ENCODE measurements at places on chromosomes 6 and 20.
A peak's percentile ranks its signal among the peaks of the same experiment; 100 is the strongest.

- DNase-seq = no peak
These were observed 231.0 kb upstream of the EYS start for GRCh38 chr6:65938000-65938399.

DNA sequence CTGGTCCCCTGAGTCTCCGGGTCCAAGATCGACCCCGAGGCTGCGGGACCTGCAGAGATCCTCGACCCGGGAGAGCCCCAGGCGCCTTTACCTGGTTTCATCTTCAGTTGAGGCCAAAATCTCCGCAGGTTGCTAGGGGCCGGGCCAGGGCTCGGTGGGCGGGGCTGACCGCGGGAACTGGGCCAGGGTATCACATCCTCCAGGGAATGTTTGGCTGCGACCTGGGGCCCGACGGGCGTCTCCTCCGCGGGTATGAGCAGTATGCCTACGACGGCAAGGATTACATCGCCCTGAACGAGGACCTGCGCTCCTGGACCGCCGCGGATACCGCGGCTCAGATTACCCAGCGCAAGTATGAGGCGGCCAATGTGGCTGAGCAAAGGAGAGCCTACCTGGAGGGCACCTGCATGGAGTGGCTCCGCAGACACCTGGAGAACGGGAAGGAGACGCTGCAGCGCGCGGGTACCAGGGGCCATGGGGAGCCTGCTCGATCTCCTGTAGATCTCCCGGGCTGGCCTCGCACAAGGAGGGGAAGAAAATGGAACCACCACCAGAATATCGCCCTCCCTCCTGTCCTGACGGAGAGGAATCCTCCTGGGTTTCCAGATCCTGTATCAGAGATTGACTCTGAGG lies 53.8 kb upstream of the POLR1H start:
- DNase-seq = peak; percentile 62

GRCh38 chr20:36213362-36213761 lies 22.9 kb upstream of the AAR2 start:
- no peak for DNase-seq

- DNase-seq = no peak
These were observed 61.4 kb downstream of the CD24 start for GRCh38 chr6:106913111-106913510.

DNA sequence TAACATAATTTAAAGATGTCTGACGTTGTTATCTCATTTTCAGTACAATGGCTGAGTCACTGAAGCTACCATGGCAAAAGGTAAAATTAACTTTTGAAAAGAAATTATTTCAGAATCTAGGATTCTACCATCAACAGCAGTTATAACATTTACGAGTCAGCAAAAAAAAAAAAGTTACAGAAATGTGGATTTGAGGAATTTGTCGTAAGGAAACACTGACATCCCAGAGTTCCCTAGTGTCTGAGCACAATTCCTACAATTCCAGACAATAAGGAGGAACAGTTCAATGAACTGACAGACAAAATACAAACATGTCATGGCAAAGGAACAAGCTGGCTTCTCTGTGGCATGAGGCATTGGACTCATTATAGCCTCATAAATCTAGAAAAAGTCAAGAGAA lies 19.1 kb downstream of the ABRACL start:
- no peak for DNase-seq

DNA sequence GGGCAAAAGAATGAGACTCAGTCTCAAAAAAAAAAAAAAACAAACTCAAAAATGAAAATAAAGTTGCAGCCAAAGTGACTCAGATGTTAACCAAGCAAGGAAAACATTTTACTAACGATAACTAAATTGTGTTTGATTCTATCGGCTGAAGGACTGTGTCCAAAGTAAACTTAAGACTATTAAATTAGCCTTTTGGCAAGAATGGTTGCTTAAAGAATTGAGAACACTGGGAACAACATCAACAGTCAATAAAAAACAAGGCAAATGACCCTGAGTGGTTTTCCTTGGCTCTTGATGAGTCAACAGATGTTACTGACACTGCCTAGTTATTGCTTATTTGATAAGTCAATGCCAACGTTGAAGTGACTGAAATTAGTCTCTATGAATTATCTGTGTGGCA lies 36.7 kb downstream of the POU3F2 start:
- no peak for DNase-seq

GRCh38 chr6:151387175-151387970 lies 4.0 kb downstream of the ZBTB2 start:
- no peak for DNase-seq

DNA sequence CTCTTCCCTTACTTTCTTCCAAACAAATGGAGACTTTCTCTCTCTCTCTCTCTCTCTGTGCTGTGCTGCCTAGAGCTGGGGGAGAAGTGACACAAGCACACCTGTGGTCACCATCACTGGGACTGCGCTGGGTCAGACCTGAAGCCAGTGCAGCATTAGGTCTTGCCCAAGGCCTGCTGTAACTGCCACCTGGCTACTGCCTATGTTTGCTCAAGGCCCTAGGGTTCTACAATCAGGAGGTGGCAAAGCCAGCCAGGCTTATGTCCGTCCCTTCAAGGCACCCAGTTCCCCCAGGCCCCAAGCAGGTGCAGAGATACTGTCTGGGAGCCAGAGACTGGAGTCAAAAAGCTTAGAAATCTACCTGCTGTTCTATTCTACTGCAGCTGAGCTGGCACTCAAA lies 49.4 kb upstream of the TOP1 start:
- no peak for DNase-seq

DNA sequence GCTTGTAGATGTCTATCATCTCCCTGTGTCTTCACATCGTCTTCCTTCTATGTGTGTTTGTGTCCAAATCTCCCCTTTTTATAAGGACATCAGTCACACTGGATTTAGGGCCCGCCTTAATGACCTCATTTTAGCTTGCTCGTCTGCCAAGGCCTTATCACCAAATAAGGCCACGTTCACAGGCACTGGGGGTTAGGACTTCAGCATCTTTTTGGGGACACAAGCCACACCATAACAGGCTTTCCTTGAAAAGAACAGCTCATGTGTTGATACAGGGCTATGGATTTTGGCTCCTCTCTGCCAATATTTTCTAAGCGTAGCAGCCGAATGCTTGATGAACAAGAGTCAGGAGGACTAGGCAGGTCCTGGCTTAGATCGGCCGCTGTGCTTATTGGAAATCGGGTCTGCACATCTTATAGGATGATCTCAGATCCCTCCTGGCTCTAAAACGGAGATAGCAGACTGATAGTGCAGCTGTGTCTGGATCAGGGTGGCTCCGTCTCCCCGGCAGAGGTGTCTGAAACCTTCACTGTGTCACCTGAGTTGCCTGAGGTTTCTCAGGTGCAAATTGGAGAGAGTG lies 16.2 kb upstream of the TMEM181 start:
- no peak for DNase-seq

DNA sequence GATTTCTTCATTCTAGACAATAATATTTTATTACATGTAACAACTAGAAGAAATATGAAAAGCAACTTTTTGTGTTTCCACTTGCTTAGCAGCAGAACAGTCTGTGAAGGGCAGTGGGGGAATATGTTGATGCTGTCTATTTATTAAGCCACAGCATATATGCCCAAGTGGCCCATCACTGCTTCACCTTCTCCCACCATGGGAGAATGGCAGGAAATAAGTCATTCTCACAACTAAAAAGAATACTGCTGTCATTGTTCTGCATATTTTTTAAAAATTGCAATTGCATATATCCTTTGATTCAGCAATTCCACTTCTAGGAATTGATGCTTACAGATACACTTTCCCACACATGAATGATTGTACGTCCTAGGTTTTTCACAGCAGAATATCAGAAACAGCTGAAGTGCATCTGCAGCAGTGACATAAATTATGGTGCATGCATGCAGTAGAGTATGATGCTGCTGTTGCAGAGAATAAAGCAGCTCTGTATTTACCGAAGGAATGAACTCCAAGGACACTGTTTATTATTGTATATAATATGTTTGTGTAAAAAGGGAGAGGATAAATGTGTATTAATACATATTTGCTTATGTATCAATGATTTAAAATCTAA lies 26.8 kb downstream of the KIF3B start:
- no peak for DNase-seq

DNA sequence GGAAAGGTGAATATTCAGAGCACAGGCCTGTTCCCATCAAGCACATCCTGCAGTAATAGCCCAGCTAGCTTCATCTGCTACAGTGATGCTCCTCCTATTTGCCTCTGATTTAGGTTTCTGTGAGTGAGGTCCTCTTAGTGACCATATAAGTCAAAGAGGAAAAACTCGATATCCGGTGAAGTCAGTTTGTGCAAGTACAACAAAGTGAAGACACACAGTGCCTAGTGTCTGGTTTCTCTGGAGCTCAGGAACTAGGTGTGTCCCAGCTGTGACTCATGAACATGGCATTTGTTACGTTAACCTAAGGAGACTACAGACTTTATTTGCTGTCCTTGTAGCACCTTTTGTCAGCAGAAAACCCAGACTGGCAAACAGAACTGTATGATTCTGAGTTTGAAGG lies 33.9 kb downstream of the EDN1 start:
- no peak for DNase-seq

- no peak for DNase-seq
These were observed 31.1 kb downstream of the OSBPL2 start for GRCh38 chr20:62269378-62269777.

- no peak for DNase-seq
These were observed 160.9 kb downstream of the DTNBP1 start for GRCh38 chr6:15501826-15502445.

DNA sequence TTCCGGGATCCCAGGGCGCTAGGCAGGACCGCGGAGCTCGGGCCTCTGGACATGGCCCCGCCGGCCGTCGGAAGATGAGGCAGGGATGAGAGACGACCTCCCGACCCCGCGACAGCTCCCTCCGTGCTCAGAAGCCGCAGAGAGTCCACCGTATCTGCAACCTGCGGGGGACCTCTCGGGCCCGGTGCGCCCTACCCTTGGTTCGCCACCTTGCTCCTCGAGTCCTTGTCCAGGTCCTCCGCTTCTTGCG lies 301 bp downstream of the PPP1R3D start:
- DNase-seq = peak; percentile 63

DNA sequence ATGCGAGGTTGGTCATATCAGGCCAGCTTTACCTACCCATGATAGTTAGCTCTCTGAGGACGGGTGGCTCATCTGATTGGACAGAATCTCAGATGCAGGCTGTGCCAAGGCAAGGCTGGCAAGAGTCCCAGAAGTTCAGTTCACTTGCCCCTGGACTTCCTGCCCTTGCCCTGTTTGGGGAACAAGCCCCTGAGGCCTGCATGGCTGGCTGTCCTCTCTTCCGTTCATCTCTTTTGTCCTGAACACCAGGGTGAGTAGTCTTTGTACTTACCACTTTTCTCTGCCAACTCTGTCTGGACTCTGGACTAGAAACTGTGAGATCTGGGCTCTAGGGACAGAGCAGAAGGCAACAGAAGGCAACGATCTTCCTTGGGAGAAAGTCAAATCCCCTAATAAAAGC lies 769.9 kb downstream of the QKI start:
- DNase-seq = no peak

DNA sequence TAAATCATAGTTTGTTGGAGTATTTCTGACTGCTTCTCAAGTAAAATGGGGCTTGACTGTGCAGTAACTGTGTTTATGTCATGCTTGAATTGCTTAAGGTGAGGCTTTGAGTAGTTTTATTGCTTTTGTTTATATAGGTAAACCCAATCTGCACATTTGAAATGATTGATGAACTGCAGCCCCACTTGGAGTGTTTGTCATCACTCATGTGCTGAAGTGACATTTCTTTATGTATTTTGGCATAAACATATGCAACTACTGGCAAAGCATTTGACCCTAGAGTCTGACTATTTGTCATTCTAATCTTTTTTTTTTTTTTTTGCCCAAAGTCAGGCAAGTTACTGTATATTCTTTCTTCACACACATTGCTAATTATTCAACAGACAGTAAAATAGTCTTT lies 491.4 kb upstream of the POU3F2 start:
- DNase-seq = no peak

DNA sequence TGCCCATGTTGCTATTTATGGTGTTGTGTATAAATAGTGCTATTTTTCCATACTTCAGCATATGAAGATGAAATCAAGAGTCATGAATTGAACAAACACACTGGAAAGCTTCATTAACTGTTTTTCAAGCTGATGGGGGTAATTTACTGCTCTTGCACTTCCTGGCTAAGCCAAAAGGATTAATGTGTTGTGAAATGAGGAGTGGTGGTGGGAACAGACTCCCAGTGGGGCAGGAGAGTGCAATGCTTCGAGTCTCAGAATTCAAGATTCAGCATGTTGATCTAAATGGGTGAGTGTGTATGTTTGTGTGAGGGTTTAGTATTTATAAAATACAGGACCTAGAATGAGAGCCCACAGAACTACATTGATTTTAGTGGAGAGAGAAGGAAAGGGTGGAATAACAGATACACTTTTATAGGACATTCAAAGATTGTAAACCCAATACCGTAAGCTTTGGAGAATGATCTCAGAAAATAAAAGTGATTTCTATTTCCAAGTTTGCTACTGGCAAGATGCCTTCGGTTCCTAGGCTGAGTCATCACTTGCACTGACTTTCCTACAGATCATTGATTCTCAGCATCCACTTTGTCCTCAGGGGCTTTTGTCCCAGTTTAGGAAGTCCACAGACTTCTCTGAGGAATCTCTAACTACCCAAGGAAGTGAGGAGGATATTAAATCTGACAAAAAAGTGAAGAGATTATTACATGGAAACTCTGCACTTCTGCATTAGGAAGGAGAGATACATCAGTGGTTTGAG lies 303.6 kb downstream of the TRDN start:
- no peak for DNase-seq

- no peak for DNase-seq
These were observed 69.9 kb upstream of the ATXN1 start for GRCh38 chr6:16831136-16831535.

- DNase-seq = no peak
These were observed 15.7 kb downstream of the DCBLD1 start for GRCh38 chr6:117498159-117498558.

GRCh38 chr20:48728042-48728825 lies 99.6 kb downstream of the PREX1 start:
- no peak for DNase-seq

DNA sequence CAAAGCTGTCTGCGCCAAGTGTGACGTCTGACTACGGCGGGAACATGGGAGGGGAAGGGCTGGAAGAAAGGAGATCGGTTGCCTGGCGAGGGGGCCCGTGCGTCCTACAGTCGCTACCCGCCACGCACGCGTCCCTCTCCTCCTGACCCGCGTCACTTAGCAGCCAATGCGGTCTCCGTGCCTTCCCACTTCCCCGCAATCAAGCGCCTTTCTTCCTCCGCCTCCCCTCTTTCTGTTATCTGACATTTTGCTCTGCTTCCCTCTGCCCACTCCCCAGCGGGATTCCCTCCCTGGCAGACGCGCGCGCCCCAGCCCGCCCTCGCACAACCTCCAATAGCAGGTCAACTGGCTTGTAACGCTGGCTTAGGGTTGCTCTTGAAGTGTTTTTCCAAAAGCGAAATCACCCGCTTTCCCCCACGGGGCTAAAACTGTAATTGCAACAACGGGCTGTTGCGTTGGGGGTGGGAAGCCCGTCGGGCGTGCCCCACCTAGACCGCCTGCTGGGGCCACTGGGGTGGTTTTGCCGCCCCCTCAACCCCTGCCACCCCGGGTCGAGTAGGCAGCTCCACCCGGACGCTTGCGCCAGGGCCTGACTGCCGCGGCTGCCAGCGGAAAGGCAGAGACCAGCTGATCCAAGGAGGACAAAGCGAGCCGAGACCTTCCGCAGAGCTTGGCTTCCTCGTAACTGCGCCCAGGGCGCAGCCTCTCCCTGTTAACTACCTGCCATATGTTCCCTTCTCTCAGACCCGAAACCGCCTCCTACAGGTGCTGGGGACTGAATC lies 6.2 kb upstream of the SOX4 start:
- DNase-seq = peak; percentile 89

GRCh38 chr20:62723351-62723750 lies 14.7 kb downstream of the NTSR1 start:
- no peak for DNase-seq

GRCh38 chr20:25221592-25222460 lies 26.1 kb upstream of the PYGB start:
- DNase-seq = no peak
